A673 (cell line): ENCODE measurements at places on chromosomes 11 and 22.
A peak's percentile ranks its signal among the peaks of the same experiment; 100 is the strongest.

DNA sequence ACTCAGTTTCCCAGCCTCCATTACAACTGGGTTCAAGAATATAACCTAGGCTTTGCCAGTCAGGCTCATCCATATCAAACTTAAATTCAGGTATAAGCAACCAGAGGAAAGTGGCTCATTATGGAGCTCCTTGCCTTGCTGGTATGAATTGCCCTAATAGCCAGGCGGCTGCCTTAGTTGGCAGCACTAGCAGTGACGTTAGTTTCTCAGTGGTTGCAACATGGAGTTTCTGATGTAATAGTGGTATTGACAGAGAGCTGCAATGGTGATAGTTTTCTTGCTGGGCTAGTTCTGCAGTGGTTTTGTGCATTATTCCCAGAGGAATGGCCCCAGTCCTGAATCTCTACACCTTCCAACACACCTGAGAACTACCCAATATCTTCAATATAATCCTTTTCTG is 3.8 kb upstream of the TMEM123 start:
- no peak for DNase-seq

- peak; percentile 8 for DNase-seq
These were observed 312.2 kb upstream of the MTNR1B start for GRCh38 chr11:92657226-92657625.

DNA sequence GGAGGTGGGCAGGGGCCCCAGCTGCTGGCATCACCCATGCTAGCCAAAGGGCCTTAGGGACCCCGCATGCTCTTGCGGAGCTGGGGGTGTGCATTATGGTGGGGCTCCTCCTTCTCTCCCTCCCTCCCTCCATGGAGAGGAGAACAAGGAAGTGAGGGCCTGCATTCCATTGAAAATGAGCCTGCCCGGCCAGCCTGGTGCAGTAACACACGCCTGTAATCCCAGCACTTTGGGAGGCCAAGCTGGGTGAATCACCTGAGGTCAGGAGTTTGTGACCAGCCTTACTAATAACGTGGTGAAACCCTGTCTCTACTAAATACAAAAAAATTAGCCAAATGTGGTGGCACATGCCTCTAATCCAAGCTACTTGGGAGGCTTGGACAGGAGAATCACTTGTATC is 22.4 kb downstream of the SNAP29 start:
- DNase-seq, result no peak

GRCh38 chr11:70243912-70244652 is 26.4 kb upstream of the PPFIA1 start:
- DNase-seq, result no peak

DNA sequence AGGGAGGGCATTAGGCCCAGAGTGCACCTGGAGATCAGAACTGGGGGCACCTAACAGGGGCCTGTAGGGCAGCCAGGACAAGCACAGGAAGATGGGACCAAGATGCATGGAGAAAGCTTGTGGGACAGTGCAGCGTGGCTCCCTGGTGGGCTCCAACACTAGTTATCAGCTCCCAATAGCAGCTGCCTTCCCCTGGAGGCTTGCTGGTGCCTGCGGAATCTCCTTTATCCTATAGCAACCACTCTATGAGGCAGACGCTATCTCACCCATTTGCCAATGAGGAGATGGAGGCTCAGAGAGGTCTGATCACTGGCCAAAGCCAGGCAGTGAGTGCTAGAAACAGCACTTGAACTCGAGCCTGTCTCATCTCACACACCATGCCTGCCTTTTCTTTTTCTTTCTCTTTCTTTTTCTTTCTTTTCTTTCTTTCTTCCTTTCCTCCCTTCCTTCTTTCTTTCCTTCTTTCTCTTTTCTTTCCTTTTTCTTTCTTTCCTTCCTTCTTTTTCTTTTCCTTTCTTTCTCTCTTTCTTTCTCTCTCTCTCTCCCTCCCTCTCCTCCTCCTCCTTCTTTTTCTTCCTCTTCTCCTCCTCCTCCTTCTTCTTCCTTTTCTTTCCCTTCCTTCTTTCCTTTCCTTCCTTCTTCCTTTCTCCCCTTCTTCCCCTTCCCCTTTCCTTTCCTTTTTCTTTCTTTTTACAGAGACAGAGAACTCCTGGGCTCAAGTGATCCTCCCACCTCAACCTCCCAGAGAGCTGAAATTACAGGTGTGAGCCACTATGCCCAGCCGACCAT is 16.1 kb upstream of the SEC14L4 start:
- DNase-seq, result no peak

DNA sequence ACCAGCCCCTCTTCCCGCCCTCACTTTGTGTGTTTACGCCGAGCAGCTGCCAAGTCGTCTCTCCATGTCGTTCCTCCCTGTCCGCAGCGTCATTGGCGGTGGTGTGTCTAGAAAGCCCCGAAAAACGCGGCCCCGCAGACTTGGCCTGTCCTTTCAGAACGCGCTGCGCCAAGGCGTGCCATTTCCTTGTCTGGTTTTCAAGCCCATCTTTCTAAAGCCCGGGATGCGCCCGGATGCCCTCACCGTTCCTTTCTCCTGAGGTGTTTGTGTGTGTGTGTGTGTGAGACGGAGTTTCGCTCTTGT is 557 bp downstream of the MOV10L1 start:
- no peak for DNase-seq

GRCh38 chr11:2171591-2172003 is at the start of gene TH:
TSS of gene TH (minus strand) at chr11:2171815. CDS start at chr11:2171786, 29 bp downstream.
- no peak for DNase-seq

DNA sequence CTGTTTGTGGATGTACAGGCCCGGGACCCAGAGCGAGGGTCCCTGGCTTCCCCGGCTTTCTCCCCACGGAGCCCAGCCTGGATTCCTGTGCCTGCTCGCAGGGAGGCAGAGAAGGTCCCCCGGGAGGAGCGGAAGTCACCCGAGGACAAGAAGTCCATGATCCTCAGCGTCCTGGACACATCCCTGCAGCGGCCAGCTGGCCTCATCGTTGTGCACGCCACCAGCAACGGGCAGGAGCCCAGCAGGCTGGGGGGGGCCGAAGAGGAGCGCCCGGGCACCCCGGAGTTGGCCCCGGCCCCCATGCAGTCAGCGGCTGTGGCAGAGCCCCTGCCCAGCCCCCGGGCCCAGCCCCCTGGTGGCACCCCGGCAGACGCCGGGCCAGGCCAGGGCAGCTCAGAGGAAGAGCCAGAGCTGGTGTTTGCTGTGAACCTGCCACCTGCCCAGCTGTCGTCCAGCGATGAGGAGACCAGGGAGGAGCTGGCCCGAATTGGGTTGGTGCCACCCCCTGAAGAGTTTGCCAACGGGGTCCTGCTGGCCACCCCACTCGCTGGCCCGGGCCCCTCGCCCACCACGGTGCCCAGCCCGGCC is 16.7 kb upstream of the ACR start:
- no peak for DNase-seq

GRCh38 chr11:45648931-45649330 is 16.5 kb downstream of the CHST1 start:
- DNase-seq, result no peak

- no peak for DNase-seq
These were observed 675.4 kb upstream of the ARHGAP42 start for GRCh38 chr11:100011697-100012096.

DNA sequence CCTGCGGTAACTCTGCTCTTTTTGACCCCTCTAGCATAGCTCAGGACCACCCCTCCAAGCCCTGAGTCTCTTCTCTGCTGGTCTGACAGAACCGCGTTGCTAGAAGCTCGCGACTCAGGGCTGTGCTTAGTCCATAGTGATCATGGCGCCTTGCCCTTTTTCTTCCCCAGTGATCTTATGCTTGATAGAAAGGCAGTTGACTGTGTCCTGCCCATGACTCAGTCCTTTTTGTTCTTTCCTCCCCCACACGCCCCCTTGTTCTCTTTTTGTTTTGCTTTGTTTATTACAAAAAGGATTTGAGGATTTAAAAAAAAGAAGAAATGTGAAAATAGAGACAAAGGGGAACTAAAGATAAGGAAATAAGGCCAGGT is 17.5 kb downstream of the IL17RA start:
- DNase-seq, result no peak

DNA sequence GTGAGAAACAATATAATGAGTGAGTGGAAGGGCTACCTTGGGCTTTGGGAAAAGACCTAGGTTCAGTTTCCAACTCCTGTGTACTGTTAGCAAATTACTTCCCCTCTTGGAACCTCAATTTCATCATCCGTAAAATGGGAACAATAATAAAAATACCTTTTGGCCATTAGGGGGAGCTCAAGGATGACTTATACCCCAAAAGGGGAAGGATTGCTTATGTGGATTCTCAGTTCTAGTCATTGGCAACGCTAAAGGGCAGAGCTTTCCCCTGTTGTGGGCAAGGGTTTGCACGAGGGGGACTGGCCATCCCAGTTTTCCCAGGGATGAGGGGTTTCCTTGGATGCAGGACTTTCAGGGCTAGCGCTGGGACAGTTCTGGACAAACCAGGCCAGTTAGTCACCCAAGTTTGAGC is 3.1 kb upstream of the COMMD9 start:
- DNase-seq, result peak; percentile 90

DNA sequence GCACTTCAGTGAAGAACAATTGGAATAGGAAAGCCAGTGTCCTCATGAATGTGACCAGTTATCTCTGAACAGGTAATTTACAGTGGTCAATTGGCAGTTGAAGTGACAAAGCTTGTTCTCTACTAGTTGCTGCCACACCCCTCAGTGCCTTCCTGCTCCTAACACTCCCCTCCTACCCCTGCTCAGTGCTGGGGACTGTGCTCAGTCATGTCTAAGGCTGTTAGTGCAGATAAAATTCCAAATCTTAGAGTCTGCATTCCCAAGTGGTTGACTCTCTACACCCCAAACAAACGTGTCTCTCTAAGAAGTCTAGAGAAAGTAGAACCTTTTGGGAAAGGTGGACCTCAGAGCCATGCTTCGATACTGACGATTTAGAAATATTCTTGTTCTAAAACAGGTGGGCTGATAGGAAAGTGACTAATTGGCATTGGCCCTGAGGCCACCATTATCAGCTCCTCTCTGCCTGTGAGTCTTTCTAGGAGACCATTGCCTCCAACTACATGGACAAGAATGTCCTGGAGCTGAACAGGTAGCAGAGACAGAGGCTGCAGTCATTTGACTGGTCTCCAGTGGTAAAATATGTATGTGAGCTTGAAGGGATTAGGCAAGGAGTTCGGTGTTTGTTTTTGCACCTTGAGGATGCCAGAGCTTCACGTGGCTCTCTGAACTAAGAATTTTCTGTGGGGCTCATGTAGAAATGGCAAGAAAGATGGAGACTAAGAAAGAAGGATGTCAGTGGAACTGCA is 22.1 kb upstream of the NNMT start:
- no peak for DNase-seq

DNA sequence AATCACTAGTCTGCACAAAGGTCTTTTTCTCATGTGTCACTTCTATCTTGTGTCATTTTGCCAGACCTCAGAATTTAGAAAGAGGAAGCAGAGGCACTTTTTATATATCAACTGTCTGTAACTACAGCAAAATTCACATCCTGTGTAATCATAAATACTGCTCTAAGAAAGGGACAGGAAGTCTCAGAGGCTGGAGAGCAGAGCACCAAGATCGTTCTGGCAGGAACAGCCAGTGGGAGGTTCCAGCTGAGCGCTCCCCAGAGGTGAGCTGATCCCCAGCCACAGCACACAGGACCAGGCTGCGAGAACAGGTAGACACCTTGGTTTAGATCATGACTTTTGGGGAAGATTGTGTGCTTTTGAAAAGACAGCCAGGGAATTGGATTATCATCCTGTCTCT is at the start of gene MS4A7:
MS4A7 (plus strand) TSS at position 179 of the 400 bp plus-strand sequence. CDS start 4,610 bp downstream, outside the sequence.
- no peak for DNase-seq

GRCh38 chr11:94539420-94539819 is 4.3 kb upstream of the FUT4 start:
- DNase-seq, result no peak

DNA sequence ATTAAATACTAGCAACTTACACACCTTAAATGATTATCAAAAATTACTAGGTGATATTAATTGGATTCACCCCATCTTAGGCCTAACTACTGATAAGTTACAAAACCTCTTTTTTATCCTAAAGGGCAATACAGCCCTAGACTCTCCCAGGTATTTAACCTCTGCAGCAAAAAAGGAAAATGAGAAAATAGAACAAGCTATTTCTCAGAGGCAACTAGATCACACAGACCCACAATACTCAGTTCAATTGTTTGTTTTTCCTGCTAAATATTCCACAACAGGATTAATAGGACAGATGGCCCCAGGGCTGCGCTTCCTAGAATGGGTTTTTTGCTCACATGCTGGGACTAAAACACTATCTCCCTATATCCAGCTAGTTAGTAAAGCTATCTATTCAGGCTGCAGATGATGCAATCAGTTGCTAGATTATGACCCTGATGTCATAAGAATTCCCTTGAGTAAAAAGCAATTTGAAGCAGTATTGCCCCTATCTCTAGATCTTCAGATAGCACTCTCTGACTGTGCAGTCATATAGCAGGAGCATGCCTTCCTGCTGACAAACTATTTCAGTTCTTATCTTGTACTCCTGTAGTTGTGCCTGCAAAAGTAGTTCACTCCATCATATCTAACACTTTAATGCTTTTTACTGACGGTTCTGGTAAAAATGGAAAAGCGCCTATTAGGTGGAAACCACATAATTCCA is 1595.5 kb upstream of the TENM4 start:
- peak; percentile 37 for DNase-seq

GRCh38 chr11:83819931-83820549 is 533.9 kb upstream of the CCDC90B start:
- DNase-seq, result peak; percentile 90

DNA sequence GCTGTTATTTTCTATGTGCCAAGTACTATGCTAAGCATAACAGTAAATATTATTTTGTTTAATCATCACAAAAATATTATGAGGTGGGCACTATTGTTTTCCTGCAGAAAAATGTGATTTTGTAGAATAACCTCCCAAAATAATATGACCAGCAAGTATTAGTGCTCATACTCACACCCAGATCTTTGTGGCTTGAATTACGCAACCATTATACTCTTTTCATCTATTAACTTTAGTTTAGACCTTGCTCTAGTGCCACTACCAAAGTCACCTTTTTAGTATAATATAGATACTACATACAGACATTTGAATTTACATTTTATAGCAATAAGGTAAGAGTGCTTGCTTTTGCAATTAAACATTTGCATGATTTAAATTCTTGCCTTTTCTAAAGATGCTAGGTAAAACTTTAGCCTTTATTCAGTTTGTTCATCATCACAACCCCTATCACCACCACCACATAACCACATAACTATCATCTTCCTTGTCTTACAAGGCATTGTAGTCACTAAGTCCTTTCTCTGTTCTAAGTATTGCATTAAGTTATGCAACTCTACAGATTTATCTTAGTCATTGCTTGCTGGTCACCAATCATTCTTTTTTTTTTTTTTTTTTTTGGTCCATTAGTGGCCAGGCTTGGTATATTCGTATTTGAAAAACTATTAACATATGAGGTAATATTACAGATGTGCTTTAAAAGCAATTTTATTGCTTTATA is 68.4 kb downstream of the GAS2 start:
- no peak for DNase-seq

GRCh38 chr11:103958475-103959215 is 77.8 kb upstream of the DDI1 start:
- no peak for DNase-seq
